Hepatic stellate cell (primary cell): ENCODE measurements at places on chromosomes 3 and 15.

GRCh38 chr3:54347060-54347459, 224.7 kb downstream of the CACNA2D3 start:
- DNase-seq = no peak

DNA sequence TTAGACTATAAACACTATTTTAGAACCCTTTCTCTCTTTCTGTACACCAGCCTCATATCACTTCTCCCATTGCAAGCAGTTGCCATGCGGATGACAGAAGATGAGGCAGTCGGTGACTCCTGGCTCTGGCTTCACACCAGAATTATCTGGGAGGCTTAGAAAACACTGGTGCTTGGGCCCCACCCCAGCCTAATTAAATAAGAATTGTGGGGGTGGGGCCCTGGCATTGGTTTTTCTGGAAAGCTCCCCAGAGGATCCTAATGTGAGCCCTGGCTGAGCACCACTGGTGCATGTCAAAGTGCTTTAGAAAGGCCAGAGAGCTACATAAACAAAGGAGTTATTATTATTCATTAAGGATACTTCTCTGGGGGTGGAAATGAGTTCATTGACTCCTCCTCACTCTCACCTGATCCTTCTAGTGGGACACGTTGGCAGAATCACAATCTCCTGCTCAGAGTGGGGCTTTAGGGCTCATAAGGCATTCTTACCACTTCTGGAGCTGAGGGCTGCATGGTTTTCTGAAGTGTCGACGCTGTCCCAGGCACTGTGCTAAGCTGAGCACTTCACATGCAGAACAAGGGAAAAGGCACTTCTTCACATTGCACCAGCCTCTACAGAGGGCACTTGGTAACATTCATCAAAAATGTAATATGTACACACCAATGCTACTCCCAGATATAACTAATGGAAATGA, 188.5 kb upstream of the TLE3 start:
- DNase-seq = no peak

GRCh38 chr15:59936741-59937140, 67.4 kb upstream of the FOXB1 start:
- no peak for DNase-seq

- DNase-seq = peak; percentile 22
Measured at GRCh38 chr3:130539005-130539404, 22.0 kb downstream of the COL6A6 start.
